ENCODE measurements at places on chromosomes 4 and X.

- no peak for DNase-seq
These were observed 698.0 kb downstream of the FAT4 start for GRCh38 chr4:126012691-126013290.

- no peak for DNase-seq
These were observed 143.5 kb downstream of the HNRNPD start for GRCh38 chr4:82230306-82230705.

- DNase-seq: peak; percentile 87
These were observed 130.3 kb downstream of the DHRSX start for GRCh38 chrX:2370456-2370855.

DNA sequence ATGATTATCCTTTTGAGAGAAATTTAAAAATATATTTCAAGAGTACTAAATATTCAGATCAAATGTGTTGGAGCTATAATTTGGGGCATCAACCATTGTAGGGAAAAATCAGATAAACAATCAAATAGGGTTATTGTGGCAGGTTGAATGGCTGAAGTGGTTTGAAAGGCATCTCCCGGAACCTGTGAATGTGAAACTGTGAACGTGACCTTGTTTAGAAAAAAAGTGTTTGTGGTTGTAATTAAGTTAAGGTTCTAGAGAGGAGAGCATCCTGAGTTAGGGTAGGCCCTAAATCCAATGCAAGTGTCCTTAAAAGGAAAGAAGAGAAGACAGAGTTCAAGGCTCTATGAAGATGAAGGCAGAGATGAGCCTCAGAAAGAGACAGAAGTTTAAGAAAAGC, 37.4 kb downstream of the ADGRA3 start:
- no peak for DNase-seq

DNA sequence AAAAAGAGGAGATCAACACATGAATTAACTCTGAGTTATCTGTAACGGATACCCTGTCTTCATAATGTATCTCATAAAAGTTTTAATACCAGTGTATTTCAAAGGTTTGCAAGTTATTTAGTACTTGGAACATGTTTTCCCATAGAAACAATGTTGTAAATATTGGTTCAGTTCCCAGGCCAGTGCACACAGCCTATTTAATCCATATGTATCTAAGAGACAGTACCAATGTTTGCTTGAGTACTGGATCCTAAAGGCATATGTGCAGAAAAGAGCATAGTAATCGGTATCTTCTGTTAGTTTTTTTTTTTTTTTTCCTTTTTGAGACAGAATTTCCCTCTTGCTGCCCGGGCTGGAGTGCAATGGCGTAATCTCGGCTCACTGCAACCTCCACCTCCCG, 46.1 kb downstream of the SLIT2 start:
- DNase-seq: no peak

DNA sequence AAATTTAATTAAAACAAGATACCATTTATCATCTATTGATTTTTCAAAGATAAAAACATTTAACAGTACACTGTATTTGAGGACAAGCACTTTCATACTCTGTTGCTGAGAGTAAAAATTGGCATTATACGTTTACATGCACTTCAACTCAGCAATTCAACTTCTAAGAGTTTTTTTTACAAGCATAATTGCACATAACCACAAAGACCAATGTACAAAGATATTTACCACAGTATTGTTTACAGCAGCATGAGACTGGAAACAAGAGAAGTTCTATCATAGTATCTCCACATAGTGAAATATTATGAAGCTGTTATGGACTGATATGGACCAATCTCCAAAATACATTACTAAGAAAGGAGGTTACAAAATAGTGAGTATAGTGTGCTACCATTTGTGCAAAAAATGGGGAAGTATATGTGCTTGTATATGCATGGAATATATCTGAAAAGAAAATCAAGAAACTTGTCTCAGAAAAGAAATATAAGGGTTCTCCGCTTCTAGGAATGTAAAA, 10.9 kb downstream of the GAB3 start:
- DNase-seq: no peak

DNA sequence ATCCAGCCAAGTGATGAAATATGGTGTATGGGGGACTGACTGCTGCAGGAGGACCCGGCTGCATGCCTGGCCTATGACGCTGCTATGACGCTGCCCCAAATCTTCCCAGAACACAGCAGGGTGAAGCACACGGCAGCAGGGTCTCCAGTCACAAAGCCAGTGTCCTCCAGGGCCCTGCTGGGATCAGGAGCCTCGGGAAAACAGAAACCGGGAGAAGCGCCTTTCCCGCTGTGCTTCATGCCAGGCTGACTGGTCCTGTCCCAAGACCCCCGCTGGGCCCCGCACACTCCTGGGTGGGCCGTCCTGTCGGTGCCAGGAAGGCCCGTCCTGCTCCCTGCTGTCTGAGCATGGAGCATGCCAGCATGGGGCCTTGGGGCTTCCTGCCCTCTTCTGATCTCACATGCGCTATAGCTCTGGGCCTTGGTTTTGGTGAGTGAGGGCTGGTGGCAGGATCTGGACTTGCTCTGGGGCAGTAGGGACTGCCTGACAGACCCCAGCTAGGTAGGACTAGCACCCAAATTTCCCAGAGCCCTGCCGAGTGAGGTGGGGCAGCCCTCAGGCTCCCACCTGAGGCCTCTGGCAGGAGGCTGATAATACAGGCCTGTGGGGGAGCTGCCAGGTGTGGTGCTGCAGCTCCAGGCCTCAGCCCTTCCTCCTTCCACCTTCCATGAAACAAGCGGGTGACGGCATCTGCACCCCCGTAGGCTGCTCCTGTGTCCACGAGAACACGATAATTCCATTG, 64.0 kb downstream of the ACOX3 start:
- DNase-seq: peak; percentile 6

- DNase-seq: peak; percentile 69
These were observed 104.4 kb upstream of the MAMLD1 start for GRCh38 chrX:150258463-150259430.

GRCh38 chr4:158825433-158826036, 56.7 kb downstream of the FNIP2 start:
- no peak for DNase-seq

GRCh38 chrX:96386981-96387380, 297.7 kb upstream of the DIAPH2 start:
- DNase-seq: no peak

DNA sequence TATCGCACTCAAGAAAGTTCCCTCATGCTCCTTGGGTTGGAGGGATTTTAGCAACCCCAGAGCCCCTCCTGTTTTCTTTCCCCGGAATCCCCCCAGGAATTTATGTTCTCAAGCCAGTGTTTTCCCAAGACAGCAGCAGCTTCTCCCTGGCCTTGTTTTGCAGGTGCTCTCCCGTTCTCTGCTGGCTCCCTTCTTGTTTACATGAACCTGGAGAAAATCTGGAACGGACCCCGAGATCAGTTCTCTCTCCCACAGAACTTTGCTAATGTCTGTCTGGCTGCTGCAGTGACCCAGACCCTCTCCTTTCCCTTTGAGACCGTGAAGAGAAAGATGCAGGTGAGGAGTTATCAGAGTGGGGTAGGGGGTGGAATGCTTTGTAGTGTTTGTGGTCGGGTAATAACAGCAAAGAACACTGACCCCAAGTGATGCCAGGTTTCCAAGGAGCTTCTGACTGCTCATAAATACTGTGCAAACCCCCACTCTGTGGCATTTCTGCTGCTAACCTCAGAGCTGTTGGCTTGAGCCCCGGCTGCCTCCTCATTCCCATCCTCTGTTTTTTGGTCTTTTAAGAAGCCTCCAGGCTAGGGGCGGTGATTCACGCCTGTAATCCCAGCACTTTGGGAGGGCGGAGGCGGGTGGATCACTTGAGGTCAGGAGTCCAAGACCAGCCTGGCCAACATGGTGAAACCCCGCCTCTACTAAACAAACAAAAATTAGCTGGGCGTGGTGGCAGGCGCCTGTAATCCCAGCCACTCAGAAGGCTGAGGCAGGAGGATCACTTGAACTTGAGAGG, 11.1 kb downstream of the SLC25A43 start:
- peak; percentile 96 for DNase-seq

DNA sequence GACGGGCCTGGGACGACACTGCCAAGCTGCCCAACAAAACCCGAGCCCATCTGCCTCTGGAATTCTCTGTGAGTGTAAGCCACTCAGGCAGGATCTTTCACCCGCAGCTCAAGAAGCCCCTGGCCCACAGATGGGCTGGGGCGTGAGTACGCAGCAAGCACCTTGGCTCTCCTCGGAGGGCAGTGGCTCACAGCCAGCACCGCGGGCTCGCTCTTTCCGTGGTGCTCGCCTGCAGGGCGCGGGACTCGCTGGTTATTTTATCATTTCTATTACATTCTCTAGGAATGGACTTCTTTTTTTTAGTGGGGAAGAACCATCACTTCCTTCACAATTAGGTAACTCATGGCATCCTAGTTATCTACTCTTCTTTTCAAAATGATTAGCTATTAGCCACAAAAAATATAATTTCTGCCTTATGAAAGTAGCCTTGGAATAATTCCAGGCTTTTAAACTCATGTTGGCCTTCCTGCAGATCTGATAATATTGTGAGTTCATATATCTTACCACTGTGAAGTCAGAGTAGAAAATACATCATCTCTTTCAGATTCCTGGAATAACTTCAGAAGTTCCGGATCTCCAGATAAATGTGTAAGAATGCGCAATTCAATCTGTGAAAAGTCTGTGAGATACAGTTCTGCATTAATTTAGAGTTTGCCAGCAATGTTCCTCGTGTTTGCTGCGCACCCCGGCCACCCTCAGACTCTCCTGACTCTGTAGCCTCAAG, 68.6 kb downstream of the NAT8L start:
- no peak for DNase-seq

DNA sequence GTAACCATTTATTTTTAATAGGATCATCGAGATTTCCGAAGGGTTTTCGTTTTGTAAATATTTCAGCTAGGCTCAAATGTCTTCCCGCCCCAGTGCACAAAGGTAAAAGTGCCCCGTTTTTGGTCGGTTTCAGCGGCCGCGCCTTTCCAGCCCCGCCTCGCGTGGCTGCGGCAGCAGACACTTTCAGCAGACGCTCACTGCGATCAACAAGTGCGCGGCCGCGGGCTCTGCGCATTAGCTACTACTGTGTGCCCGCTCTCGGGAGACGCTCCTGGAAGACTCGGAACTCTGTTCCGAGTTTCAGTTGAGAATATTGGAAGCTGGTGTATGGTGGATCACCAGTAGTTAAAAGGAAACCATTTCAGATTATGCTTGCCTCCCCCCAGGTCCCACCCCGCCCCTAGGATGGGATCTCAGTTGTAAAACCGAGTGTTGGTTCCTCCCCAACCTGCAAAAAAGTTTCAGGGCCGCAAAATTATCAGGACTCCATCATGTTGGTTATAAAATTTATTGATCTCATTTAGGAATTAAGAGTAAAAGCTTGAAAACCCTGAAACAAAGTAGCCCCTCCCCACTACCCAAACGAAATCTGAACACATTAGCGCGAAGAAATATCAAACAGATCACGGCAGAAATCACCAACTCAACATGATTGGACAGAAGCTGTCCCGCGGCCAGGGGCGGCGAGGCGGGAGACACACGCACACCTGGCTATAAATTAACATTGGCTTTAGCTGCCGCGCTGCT, 2.2 kb downstream of the SOX3 start:
- DNase-seq: no peak

DNA sequence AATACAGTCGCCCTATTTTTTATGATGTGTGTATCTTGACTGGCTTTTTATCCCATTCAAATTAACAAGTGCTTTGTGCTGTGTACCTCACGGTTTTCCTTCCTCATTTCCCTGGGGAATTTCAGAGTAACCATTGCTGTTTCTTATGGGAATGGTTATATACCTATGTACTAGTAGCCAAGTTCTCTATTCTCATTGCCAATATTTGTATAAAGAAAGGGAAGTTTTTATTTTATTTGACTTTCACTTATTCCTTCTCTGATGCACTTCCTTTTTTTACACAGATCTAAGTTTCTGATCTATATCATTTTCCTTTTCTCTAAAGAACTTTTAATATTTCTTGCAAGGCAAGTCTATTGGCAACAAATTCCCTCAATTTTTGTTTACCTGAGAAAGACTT, 181.3 kb downstream of the SOWAHB start:
- no peak for DNase-seq

DNA sequence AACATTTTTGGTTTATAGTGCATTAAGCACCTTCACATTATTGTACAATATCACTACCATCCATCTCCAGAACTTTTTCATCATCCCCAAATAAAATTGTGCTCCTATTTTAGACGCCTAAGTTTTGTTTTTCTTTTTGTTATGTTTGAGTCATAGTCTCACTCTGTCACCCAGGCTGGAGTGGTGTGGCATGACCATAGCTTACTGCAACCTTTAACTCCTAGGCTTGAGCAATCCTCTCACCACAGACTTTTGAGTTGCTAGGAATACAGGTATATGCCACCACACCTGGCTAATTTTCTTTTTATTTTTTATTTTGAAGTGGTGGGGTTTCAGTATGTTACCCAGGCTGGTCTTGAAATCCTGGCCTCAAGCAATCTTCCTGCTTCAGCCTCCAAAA, 33.9 kb downstream of the PRSS12 start:
- peak; percentile 38 for DNase-seq

DNA sequence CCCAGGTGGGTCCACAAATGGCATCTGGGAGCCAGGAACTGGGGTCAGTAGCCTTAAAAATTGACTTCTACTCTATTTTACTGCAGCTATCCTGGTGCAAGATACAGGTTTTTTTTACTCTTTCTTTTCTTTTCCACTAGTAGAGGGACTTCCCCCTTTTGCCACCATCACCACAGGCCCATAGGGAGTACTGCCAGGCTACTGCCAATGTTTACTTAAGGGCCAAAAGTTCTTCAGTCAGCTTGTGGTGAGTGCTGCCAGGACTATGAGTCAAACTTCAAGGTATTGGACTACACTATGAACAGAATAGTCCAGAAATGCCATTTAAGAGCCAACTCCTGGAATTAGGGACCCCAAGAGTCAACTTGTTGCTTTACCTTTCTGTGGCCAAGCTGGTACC, 94.7 kb downstream of the EDA2R start:
- no peak for DNase-seq

DNA sequence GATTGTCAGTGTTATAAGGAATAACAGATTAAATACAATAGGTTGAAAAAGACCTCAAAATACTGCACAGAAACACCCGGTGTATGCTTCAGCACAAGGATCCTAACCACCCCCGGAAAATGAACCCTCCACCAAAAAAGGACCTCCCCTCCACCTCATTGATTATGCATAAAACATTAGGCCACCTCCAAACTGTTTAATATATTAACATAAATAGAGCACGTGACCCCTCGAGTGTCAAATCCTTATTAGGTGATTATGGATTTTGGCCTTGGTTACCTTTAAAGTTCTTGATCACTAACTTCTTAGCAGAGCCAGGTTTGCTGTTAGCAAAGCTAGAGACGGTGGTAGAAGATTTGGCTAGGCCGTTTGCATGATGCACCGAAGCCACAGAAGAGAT, 958 bp downstream of the CUL4B start:
- DNase-seq: peak; percentile 36

- no peak for DNase-seq
These were observed 1829.0 kb upstream of the PCDH7 start for GRCh38 chr4:28890949-28891775.

DNA sequence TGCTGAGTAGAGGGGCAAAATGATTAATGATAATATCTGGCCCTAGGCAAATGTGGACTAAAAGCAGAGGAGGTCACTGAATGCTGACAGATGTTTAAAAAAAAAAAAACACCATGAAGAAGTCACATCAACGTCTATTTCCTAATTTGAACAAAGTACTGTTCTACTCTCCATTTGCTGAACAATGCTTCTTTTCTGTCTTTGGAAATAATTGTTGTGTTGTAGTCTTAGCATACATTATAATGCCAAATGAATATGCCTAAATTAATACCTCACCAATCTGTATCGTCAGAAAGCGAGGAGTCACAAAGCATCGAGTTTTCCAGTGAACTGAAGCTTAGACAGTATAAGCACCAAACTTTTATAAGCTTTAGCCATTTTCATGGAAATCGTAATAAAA, 140.9 kb upstream of the JADE1 start:
- no peak for DNase-seq

GRCh38 chr4:16082426-16083240, 1.2 kb downstream of the PROM1 start:
- no peak for DNase-seq
